Stimulated activated CD8-positive, alpha-beta memory T cell treated with anti-CD3 and anti-CD28 coated beads, Interleukin-2, amount 100 ng/mL, for 48 hours (primary cell): ENCODE measurements at places on chromosomes 3 and 15.

- no peak for DNase-seq
These were observed 77.1 kb upstream of the CACNA2D3 start for GRCh38 chr3:54045061-54045815.

DNA sequence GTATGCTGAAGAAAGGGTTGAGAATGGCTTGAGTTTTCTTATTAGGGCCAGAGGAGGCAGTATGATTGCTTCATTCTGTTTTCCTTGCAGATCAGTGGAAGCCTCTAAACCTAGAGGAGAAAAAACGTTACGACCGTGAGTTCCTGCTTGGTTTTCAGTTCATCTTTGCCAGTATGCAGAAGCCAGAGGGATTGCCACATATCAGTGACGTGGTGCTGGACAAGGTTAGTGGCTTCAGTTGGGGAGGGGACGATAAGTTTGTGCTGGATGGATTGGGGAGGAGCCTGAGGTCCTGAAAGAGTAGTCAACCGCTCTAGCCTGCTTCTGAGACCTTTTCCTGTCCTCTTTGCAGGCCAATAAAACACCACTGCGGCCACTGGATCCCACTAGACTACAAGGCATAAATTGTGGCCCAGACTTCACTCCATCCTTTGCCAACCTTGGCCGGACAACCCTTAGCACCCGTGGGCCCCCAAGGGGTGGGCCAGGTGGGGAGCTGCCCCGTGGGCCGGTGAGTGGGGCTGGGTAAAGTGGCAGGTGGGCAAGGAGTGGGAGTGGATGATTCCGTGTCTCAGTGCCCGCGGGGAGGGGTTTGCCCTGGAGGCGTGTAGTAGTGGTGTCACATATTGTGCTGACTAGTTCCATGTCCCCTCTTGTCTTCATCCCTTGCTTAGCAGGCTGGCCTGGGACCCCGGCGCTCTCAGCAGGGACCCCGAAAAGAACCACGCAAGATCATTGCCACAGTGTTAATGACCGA lies 8.5 kb downstream of the EIF4G1 start:
- DNase-seq = no peak

DNA sequence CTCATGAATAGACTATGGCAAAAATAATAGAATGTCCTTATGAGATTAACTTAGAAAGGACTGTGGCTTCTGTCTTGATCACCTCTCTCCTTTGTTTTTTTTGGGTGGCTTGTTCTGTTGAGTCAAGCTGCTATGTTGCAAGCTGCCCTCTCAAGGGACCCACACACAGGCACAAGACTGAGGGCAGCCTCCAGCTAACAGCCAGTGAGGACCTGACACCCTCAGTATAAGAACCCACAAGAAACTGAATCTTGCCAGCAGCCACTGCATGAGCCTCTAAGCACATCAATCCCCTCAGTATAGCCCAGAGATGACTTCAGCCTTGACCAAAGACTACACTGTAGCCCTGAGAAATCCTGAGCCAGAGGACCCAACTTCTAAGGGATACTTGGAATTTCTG lies 361.1 kb downstream of the MCTP2 start:
- DNase-seq = no peak

- no peak for DNase-seq
These were observed 36.9 kb downstream of the HACD2 start for GRCh38 chr3:123547881-123548519.

DNA sequence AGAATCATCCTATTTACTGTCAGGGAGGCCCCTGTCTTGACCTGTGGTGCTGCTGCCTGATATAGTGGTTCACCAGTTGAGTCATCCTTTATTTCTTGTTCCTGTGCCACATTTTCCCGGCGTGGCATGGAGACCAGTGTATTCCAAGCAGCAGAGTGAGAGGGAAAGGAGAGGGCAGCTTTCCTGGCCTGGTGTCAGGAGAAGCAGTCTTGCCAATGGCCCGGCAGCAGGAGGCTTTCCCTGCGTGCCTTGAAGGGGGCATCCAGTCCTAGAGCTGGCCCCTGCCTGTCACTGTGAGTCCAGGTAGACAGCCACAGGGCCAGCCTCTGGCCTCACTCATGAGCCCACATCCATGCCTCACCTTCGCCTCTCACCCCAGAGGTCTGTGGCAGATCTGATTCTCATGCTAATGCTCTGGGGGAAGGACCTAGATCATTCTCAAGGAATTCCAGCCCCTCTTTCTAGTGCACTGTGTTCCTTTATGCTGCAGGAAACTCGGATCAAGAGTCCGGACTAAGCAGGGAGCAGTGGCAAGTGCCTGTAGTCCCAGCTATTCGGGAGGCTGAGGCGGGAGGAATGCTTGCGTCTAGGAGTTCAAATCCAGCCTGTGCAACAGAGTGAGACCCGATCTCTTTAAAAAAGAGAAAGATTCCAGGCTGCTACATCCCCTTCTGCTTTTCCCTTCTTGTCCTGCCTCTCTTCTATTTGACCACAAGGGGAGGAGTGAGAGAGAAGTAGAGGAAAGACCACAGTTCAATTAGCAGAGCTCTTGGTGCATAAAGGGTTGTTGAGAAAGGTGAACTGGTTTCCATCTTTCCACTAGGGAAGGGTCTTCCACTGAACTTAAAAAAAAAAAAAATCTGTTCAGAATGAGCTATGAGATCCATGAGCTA lies 66.8 kb upstream of the HACD2 start:
- no peak for DNase-seq

GRCh38 chr3:130725746-130726145 lies 20.9 kb downstream of the PIK3R4 start:
- no peak for DNase-seq

GRCh38 chr3:162302983-162303624 lies 806.5 kb downstream of the OTOL1 start:
- no peak for DNase-seq

GRCh38 chr3:108315767-108316301 lies 19.5 kb downstream of the HHLA2 start:
- no peak for DNase-seq

- DNase-seq = no peak
These were observed 4.2 kb downstream of the HMCES start for GRCh38 chr3:129282727-129283327.

DNA sequence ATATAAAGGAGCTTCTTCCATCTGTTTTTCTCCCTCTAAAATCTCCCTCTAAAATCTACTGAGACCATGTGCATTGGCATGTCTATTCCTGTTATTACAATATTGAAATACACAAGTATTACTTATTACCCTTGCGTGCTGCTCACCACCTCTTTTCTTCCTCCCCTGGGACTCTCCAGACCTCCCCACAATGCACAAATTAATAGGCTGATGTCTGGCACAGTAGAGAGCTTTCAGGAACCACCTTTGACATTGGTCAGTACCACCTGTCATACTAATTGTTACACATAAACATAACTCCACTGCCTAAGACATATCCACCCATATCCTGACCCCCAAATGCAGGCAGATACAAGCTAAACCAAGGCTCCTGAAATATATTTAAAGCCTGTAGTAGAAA lies 722.6 kb downstream of the FHIT start:
- no peak for DNase-seq

DNA sequence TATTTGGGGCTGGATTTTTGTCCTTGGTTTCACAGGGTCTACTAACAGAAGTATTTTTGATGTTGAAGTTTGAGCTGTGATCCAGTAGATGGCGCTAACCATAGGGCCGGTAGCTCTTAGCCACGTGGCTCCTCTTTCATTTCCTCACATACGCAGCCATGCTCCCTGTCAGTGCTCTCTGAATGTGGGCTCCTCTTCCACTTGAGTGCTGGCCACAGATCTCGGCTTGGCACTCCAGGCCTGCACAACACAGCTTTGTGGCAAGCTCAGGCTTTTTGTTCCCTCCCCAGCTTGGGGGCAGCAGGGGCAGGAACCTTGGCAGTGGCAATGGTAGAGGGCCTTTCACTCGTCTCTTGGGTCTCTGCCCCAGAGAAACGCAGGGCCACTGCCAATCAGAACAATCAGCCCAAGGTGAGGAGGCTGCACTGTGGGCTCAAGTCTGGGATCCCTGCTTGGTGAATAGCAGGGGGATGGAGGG lies 18.6 kb upstream of the DNAAF4 start:
- no peak for DNase-seq

GRCh38 chr15:59830873-59831272 lies 141.8 kb upstream of the BNIP2 start:
- DNase-seq = no peak

DNA sequence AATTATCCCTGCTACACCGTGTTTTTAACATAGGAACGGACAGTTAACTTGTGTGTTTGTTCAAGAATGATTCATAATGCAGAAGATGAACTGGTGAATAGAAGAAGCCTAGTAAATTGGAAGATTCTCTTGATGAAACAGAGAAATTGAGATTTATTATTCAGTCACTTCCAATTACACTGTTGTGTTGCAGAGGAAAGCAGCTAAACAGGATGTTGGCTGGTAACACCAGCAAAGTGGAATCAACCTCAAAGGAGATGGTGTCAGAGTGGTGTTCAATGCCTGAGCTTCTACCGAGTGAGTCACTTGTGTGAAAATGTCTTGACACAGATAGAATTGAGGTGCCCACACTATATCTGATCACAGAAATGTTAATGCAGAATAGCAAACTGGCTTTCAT lies 399.6 kb downstream of the LPP start:
- DNase-seq = no peak

DNA sequence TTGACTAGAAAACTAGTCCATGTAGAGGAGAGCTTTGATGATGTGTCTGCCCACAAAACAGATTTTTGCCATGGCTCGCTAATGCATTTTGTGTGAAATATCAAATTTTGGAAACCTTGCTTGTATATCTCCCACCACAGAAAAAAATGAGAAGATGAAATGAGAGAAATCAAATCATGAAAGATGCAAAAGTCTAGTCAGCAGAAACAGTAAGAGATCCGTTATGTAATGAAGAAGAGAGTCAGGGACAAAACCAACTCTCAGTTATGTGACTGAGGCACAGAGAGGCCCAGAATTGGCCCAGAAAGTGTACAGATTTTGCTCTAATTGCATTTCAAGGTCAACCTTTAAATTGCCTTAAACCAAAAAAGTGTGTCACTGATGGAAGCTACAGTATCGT lies 107.0 kb downstream of the FILIP1L start:
- DNase-seq = no peak

DNA sequence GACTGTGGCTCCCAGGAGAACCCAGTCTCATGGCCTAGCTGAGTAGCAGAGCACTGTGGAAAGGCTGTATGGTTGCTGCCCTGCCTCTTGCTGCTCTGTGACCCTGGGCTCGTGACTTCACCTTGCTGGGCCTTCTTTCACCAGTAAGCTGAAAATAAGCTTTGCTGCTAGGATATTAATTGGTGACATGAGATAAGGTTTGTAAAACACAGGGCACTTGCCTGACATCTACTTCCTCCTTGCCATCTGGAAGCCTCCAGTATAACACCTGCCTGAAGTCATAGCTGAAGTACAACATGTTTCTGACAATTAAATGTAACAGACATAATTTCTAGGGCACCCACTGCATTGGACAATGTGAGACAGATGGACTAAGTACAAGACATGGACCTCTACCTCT lies 53.6 kb downstream of the CLEC3B start:
- DNase-seq = no peak

- DNase-seq = no peak
These were observed 3.4 kb downstream of the ATP2C1 start for GRCh38 chr3:130897316-130897715.

- DNase-seq = no peak
These were observed 87.3 kb downstream of the PGPEP1L start for GRCh38 chr15:98920091-98920880.

GRCh38 chr3:56683122-56683817 lies at the start of gene TASOR:
TSS of gene TASOR (minus strand) at chr3:56683265. CDS start at chr3:56683006, 259 bp downstream.
- peak; percentile 83 for DNase-seq

GRCh38 chr3:186909078-186909853 lies 21.1 kb upstream of the ST6GAL1 start:
- peak; percentile 48 for DNase-seq

DNA sequence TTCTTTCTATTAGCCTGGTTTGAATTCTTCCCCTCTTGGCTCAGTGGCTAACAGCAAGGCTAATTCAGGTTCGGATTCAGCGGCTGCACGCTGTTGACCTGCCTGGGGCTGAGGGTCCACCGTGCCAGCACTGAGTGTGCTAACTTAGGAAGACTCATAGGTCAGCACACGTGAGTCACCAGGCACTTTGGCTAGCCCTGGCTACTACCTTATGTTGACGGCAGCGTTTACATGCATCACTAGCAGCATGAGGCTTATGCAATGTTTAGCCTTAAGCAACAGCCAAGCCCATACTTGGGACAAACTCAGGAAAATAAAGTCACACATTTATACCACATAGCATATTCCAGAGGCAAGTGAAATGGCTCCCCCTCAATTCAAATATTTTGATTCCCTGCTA lies 137.7 kb downstream of the RAB11A start:
- DNase-seq = no peak

DNA sequence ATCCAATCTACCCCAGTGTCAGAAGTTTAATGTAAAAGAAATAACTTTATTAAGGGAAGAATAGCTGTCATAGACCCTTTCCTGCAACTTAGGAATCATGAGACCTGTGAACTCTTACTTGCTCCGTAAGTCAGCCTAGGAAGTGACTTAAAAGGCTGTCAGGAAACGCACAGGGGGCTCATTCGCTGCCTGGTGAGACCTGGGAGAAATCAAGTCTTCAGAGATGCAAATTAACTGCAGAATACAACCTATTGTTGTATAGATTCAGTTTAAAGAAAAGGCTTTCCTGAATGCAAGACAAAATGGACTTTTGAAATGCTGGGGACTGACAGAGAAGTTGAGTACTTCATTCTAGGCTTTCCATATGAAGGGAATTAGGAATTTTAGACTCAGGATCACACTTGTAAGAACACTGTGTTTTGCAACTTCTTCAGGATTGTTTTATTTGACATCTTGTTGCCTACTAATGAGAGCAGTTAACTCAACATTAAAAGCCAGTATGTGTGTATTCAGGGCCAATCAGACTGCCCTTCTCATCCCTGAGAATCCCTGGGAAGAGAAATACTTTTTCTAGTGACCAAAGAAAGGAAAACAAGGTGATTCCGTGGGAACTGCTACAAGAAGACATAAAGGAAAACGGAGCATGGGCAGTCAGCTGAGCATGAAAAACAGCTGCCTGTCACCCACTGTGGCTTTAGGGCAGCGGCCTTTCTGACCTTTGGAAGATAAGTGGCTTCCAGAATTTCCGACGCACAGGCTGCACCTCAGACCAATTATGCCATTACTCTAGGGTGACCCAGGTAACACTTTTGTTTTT lies 18.5 kb upstream of the DPPA4 start:
- DNase-seq = no peak

DNA sequence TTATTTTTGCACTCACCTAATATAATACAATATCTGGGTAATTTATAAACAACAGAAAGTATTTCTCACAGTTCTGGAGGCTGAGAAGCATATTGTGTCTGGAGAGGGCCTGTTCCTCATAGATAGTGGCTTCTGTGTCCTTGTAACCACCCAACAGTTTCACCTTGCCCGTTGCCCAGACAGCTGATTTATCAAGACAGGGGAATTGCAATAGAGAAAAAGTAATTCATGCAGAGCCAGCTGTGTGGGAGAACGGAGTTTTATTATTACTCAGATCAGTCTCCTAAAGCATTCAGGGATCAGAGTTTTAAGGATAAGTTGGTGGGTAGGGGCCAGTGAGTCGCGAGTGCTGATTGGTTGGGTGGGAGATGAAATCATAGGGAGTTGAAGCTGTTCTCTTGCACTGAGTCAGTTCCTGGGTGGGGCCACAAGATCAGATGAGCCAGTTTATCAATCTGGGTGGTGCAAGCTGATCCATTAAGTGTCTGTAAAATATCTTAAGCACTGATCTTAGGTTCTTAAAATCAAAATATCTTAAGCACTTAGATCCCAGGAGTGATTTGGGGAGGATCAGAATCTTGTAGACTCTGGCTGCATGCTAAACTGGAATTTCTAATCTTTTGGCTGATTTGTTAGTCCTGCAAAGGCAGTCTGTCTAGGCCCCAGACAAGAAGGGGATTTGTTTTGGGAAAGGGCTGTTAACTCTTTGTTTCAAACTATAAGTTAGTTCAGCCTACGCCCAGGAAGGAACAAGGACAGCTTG lies 33.9 kb upstream of the C15orf39 start:
- DNase-seq = no peak
